Hippocampal formation (tissue), 2 donors: ENCODE measurements at places on chromosomes 12 and 14.

- DNase-seq = no peak
Observed at GRCh38 chr12:93946542-93947150, 201.7 kb upstream of the PLXNC1 start.

DNA sequence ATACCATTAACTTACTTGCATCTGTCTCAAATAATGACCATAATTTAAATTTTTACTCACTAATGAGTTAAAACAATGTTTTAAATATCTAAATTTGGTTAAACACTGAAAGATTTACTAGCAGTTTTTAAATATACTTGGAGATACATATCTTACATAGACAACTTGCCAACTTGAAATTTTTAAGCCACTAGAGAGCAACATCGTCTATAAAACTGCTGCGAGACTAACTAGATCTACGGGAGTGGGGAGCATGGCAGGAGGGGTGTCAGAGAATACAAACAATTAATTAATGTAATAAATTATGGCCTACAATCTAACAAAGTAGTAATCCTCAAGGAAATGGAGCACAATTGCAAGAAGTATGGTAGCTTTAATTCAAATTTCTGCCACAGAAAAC lies 120.4 kb downstream of the LRRIQ1 start:
- DNase-seq = no peak

- DNase-seq = no peak
Observed at GRCh38 chr12:26668230-26668629, 164.8 kb downstream of the ITPR2 start.

DNA sequence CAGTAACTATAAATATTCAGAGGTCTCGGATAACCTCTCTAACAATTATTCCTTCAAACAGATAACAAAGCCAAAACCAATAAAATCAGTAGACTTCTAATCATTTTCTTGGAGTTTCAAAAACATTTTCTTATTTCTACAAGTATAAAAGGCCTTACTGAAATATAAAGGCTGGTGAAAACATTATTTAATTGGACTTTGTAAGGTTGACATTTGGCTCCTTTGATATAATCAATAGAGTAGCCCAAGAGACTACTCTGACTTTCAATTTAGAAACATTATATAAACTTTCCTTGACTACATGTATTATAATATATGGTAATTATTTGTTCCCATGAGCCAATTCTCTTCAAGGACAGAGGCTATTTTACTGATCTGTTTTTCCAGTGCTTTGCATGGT lies 68.3 kb downstream of the OSBPL8 start:
- no peak for DNase-seq

- no peak for DNase-seq
Observed at GRCh38 chr12:95953000-95953399, 9.9 kb downstream of the AMDHD1 start.

DNA sequence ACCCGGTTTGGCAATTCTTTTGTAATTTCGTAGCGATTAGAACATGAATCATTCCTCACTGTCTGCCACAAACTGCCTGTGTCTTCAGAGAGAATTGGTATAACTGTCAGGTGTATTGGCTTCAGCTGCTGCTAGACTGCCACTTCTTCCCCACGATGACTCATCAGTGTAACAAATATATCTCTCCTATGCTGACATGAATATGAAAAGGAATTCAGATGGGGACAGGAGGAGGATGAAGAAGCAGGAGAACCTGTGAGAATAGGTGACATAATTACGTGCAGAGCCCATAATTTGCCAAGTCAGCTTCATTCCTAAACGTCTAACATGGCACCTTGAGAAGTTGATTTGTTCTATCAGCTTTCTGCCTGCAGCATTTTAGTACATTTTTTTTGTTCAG lies 64.9 kb downstream of the FRMD6 start:
- DNase-seq = no peak
